Tongue (tissue), 3 donors: ENCODE measurements at places on chromosomes 3 and 15. TPM values are rescaled to one million over a fixed set of nuclear protein-coding genes. Genes with fewer than 3 reads are reported as not detected.

The TEX9 gene
- total RNA-seq, result 4.3 TPM

The DLEC1 gene
- 0.10 TPM for total RNA-seq

The POLQ gene
- 3.7 TPM for total RNA-seq

The RAB7A gene
- 53.4 TPM for total RNA-seq

The CLSTN2 gene
- total RNA-seq, result 20.1 TPM

The ASB14 gene
- 3.4 TPM for total RNA-seq

The B3GALNT1 gene
- total RNA-seq, result 27.5 TPM

The ACAA1 gene
- 42.0 TPM for total RNA-seq

The P2RY13 gene
- 1.2 TPM for total RNA-seq

The ROBO2 gene
- total RNA-seq, result 22.1 TPM

The MYO5C gene
- total RNA-seq, result 11.0 TPM

The GRIP2 gene
- total RNA-seq, result 14.1 TPM

The SLC28A1 gene
- total RNA-seq, result not detected
